ENCODE measurements at places on chromosomes 12 and 14.

DNA sequence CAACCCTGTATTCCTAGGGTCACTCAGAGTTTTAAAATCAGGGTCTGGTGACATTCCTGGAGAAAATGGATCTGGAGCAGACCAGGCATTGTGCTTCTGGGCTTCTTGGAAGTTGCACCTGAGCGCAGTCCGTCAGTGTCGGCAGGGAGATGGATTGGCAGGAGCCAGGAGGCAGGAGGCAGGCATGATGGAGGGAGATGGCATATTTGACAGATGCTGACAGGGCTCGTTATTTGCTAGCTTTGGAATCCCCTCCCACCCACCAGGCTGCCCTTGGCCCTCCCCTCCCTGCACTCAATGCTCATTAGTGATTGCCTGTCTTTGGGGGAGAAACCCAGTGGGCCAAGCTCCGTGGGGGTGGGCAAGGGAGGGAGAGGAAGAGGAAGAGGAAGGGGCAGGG lies 4.7 kb downstream of the CISTR start:
- DNase-seq, result no peak

GRCh38 chr12:122394626-122395194 lies 27.8 kb downstream of the CLIP1 start:
- DNase-seq, result no peak

DNA sequence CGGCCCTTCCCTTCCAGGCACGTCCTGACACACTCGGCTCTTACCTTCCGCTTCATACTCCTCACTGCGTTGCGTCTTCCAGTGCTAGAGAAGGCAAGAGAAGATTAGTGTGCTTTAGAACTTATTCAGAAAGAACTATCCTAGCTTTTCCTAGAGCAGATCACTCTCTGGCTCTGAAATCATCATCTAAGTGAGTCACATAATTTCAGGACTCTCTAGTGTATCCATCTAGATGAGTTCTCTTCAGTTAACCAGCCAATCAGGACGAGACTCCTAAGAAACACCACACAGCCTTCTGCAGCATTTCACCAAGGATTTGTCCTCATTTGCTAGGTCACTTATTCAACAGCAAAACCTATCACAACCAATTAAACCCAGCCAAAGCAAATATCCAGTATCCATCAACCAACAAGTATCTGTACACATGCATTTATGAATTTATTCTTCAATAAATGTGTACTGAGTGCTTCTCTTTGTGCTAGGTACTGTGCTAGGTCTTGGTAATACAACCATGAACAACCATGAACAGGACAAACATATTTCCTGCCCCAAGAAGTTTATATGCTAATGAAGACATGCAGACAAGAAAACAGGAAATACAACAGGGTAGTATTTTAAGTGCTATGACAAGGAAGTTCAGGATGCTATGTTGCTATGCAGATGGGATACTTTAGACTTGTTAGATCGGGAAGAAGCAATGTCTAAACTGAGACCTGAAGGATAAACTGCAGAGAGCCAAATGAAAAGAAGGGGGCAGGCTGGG lies 52.1 kb downstream of the NIN start:
- DNase-seq, result no peak

GRCh38 chr14:75667099-75667765 lies 6.2 kb downstream of the TTLL5 start:
- DNase-seq, result no peak

DNA sequence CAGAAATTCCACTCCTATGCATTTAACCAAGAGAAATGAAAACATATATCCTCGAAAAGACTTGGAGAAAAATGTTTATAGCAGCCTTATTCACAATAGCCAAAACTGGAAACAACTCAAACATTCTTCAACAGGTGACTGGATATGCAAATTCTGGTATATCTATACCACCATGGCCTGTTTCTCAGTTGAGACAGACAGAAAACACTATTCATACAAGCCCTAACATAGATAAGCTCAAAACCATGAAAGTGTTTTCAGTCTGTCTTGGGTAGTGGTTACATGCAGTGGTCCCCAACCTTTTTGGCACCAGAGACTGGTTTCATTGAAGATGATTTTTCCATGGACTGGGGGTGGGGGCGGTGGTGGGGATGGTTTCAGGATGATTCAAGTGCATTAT lies 83.8 kb downstream of the SRGAP1 start:
- DNase-seq, result no peak

DNA sequence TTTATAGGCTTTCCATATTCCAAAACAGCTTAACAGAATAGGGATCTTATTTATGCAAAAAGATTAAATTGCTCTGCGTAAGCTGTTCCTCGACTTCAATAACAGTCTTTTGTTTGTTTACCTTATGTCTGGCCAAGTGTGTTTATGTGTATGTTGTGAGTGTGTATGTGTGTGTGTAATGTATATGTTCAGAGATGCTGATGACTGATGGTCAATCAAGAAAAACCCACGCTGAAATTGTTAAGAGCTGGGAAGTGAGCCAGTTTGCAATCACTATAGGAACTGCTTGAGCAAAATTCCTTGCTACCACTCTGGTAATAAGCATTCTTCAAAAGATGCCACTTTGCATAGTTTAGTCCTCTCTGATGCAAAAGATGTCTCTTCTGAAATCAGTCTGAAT lies 59.6 kb downstream of the PRKD1 start:
- no peak for DNase-seq

- no peak for DNase-seq
These were observed 7.4 kb downstream of the NR1H4 start for GRCh38 chr12:100481021-100481420.

GRCh38 chr12:81541121-81541520 lies 218.0 kb downstream of the PPFIA2 start:
- no peak for DNase-seq

- DNase-seq, result no peak
These were observed 123.6 kb downstream of the DIP2B start for GRCh38 chr12:50628394-50628793.

DNA sequence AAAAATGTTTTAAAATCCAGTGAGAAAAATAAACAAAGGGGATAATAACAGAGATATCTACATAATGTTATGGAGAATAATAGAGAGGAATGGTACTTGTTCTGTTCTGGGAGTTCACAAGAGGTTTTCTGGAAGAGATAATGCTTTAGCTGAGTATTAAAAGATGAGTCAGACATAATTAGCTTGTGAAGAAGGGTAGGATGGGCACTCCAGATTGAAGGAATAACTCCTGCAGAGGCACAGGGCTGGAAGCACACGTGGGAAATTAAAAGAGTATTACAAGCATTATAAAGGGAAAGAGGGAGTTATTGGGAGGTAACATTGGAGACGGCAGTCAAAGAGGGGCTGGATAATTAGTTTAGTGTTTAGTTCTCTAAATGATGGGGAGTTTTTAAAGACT lies 124.9 kb upstream of the BTG1 start:
- no peak for DNase-seq

DNA sequence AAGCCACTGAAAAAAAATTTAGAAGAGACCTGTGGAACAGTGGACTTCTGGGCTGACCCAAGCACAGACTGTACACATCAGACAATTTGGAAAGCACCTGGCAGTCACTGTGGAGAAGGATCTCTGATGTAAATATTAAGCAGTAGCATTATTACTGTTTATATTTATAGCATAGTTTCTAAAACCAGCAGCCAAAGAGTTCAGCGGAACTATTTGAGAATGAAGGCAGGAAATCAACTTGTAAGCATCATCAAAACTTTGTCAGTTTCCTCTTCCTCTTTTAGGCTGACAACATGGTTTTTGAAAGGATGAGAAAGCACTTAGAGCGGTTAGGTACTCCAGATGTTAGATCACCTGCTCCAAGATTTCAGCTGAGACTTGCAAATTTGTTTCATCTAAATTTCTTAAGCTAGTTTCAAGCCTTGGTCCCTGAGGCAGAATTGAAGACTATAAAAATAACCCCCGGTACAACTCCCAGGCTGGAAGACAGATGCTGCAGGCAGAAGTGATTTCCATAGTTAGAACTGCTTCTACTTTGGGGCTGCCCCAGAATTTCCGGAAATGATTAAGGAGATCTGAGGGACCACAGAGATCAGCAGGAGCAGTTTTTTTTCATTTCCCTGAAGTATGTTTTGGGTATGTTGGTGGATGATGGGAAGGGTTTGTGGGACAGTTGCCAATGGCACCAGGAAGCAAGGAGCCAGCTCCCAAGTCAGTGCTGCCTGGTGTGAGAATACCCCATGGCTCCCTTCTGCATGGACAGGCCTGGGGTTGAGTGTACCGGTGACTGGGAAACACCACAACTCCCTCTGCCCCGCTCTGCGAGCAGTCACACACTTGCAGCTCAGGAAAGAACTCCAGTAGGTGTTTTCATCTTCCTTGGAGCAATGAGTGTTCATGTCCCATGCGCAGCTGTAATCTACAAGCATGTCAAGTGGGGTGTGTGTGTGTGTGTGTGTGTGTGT lies 354.5 kb downstream of the NUAK1 start:
- no peak for DNase-seq

DNA sequence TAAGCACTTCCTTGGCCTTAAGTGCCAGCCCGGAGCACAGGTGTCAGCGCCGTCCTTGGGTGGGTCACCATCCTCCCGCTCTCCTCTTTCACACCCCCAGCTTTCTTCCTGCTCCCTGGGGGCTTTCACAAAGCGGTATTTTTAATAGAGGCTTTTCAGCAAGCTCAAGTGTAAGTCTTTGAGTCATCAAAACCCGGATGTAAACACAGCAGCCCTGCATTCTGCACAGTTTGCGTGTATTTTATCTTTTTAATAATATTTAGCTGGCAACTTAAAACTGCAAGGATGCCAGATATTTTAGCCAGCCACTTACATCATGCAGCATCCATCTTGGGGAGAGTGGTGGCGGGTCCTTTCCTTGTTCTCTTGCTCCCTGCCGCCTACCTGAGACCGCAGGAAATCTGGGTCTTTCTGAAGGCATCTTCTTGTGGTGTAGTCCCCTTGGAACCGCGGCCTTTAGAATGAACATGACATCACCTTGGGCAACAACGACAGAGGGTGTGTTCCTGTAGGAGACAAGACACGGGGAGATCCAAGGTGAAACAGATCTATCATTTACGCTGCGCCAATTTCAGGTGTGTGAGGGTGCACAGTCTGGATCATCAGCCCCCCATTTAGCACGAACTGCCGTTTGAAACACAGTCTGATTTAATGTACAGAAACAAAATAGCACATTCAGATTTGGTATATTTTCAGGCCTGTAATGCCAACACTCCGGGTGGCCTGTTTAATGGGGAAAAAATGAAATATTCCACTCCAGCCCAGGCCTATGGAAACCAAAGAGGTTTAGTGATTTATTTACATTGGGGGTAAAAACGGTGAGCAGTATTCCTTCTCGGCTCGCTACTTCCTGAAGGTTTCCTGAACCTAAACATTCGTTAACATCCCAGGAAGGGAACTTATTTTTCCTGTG lies 12.5 kb upstream of the IRF2BPL start:
- DNase-seq, result no peak

DNA sequence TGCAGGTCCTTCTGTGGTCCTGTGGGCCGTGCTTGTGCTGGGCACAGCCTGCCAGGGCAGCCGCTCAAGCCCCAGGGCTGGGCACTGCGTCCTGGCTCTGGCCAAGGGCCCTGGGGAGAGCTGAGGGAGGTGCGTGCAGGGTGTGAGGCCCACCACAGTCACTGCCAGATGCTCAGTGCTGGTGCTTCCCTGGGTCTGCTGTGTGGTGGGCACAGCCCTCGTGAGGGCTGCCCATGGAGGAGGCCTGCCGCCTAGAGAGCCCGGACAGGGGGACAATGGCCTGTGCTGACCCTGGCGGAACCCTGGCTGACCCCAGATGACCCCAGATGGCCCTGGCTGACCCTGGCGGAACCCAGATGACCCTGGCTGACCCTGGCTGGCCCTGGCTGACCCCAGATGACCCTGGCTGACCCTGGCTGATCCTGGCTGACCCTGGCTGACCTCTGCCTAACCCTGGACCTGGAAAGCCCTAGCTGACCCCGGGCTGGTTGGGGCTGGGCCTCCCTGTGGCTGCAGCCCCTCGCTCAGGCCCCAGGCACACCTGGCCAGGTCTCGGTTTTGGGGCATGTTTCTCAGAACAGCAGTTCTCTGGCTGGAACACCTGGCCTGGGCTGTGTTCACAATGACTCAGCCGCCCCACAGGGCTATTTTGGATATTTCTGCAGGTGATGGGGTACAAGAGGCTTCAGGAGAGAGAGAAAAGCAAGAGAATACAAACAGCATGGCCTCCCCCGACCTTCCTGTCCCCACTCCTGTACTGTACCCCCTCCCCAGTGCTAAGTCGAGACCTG lies 55.4 kb downstream of the TMEM121 start:
- no peak for DNase-seq

DNA sequence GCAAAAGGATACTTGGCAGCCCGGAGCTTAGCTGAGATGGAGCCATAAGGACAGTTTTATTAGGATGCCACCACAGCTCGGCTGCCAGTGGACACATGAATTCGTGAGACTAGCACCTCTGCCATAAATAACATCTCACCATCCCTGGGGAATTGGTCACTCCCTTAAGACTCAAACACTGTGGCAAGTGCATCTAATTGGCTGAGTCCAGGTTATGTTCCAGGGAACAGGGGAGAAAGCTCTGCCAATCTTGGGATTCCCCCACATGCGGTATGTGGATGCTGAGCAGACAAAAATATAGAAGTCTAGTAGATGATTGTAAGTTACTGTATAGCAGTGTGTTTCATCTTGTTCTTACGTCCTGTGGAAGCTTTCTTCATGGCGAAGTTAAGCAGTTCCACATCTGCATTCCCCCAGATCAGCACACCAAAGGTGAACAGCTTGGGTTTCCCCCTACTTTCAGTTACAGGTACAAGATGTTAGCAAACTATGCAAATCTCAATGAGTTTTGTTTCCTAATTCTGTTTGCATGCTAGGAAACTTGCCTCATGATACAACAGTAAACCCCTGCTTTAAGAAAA lies 131.1 kb downstream of the ETV6 start:
- no peak for DNase-seq

DNA sequence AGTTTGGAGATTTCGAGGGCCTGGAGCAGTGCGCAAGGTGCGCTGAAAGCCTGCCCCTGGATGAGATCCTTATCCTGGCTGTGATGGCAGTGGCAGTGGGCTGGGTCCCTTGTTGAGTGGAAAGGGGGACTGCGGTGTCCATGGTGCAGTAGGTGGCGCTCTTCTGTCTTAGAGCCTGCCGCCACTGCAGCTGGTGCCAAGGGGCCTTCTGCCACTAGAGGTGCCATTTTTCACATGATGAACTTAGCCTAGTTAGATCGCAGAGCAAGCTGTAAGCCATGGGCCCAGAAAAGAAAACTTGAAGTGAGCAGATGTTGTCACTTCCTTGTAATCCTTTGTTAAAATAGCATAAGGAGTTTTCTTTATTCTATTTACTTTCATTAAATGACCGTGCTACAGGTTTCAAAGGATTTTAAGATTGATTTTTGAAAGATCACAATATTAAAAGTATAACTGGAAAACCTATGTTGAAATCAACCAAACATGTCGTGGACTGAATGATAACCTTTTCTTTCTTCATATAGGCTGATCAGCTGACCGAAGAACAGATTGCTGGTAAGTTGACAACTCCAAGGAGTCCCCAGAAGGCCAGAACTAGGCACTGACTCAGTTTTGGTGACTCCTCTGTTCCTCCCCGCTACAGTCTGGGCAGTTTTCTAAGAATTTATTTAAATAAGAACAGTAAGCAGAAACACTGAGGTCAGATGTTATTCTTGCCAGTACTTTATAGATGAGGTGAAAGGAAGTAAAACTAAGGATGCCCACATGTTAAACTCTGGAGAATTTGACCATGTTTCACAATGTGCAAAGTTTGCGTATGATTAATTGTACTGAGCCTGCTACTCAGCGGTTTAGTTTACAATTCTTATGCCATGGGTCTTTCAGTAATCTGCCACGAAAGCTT lies 3.0 kb downstream of the CALM1 start:
- DNase-seq, result peak; percentile 70

- DNase-seq, result no peak
These were observed 250.9 kb upstream of the PELI2 start for GRCh38 chr14:55867311-55867710.
